GOT3 (cell line): ENCODE measurements at places on chromosomes 12 and 14.

DNA sequence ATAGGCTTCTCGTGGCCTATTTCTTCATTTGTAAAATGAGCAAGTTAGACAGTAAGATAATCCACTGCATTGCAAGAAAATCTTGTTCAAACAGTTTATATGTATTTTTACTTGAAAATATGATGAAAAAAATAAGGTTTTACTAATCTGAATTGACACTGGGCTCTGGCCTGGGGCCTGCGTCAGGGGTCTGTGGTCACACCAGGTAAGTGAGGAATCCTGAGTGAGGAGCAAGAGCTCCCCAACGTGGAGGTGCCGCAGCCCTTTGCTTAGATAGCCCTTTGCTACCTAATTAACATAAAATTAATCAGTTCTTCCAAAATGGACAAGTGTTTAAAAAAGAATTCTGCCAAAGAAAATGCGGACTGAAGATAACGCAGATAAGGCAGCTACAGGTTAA lies 39.1 kb upstream of the STAB2 start:
- no peak for DNase-seq

GRCh38 chr14:95761436-95761835 lies 47.5 kb upstream of the TCL1A start:
- DNase-seq = no peak

- DNase-seq = no peak
These were observed 54.4 kb downstream of the SPPL3 start for GRCh38 chr12:120849765-120850164.

DNA sequence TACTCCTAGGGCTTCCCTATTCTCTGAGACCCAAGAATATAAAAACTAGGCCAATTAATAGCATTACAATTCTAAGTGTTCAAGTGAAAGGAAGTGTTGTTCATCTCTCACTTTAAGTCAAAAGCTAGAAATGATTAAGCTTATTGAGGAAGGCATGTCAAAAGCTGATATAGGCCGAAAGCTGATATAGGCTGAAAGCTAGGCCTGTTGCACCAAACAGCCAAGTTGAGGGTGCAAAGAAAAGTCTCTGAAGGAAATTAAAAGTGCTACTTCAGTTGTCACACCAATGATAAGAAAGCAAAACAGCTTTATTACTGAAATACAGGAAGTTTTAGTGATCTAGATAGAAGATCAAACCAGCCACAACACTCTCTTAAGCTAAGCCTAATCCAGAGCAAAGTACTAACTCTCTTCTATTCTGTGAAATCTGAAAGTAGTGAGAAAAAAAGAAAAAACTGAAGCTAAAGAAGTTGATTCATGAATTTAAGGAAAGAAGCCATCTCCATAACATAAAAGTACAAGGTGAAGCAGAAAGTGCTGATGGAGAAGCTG lies 68.9 kb downstream of the SLC6A15 start:
- no peak for DNase-seq

GRCh38 chr12:108793756-108794441 lies 62.6 kb upstream of the CORO1C start:
- DNase-seq = no peak

GRCh38 chr12:3523728-3524127 lies 32.7 kb downstream of the PRMT8 start:
- no peak for DNase-seq

- DNase-seq = no peak
These were observed 28.9 kb downstream of the LRCOL1 start for GRCh38 chr12:132581348-132582057.

DNA sequence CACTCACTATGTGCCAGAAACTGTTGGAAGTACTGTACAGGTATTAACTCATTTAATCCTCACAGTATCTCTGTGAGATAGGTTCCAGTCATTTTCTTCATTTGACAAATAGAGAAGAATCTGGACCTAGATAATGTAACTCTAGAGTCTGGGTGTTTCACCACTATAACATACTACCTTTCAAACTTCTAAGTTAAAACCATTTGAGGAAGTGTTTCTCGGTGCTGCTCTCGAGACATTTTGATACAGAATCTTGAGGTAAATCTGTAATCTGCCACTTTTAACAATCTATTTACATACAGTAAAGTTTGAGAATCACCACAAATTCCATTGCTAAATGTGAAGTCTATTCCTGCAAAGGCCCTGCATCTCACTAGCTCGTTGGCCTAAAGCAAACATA lies 8.8 kb downstream of the OLR1 start:
- no peak for DNase-seq

GRCh38 chr14:57573173-57573572 lies 79.5 kb upstream of the CCDC198 start:
- DNase-seq = no peak

- DNase-seq = no peak
These were observed 429.1 kb downstream of the DAD1 start for GRCh38 chr14:22159957-22160356.

GRCh38 chr12:53871367-53871766 lies 67.3 kb upstream of the HOXC13 start:
- no peak for DNase-seq

DNA sequence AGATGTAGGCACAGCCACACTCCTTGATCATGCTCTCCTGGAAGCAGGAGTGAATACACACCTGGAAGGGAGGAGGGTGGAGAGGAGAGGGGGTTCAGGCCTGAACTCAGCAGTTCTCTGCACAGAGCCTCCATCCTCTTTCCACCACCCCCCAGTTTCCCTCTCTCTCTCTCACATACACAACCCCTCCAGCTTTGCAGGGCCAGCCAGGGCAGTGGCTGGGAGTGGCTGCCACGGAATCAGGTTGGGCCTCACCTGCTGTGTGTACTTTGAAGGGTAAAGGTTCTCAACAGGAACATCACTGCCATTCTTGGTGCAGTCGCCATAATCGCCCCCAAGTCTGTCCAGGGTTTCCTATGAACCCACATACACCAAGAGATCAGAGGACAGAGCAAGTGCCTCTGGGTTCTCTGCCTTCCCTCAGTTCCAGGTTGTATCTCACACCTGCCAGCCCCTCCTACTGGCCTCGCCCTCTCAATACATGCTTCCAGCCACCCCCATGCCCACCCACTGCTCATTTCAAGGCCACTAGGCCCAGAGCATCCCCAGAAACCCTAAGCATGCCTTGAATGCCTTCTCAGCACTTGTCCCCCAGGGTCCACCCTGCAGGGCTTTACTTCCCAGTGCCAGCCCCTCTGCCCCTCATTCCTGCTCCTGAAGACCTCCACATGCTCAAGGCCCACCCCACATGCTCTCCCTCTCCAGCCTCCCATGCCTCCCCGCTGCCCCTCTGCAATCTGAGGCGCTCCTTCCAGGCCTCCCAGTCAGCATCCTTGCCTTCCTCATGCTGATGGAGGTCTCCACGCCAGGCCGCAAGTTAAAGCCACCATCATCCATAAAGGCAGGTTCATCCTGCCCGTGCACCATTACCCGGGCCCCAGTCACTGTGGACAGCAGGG lies 12.9 kb upstream of the TNFRSF1A start:
- DNase-seq = no peak

GRCh38 chr12:93413064-93413463 lies 28.7 kb downstream of the UBE2N start:
- no peak for DNase-seq

DNA sequence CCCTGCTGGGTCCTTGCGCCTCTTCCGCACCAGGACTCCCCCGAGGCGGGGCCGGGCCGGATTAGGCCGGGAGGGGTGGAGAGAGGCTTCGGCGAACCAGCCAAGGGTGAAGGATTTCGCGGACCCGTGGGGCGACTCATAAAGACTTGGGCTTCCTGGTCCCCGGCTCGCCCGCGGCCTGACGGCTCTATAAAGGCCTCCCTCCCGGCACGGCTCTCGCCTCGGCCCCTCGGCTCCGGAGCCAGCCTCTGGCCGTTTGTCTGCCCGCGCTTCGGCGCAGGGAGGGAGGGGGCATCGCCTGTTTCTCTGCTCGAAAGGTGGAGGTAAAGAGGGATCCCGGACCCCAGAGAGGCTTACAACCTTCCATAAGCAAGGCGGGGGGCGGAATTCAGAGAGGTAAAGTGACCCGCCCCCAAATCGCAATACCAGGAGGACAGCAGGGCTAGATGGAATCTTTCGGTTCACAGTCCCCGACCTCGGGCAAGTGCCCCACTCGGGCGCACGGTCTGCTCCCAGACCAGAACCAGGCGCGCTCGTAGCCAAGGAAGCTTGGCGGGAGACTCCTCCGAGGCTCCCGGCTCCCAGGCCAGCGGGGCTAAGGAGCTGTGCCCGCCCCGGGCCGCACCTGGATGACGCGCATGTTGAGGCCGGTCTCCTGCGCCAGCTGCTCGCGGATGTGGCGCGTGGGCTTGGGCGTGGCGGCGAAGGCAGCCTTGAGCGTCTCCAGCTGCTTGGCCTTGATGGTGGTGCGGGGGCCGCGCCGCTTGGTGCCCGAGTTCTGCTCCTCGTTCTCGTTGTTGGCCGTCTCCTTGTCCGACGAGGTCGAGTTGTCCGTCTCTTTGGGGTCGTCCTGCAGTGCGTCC lies 3.9 kb downstream of the LHX5 start:
- DNase-seq = no peak

DNA sequence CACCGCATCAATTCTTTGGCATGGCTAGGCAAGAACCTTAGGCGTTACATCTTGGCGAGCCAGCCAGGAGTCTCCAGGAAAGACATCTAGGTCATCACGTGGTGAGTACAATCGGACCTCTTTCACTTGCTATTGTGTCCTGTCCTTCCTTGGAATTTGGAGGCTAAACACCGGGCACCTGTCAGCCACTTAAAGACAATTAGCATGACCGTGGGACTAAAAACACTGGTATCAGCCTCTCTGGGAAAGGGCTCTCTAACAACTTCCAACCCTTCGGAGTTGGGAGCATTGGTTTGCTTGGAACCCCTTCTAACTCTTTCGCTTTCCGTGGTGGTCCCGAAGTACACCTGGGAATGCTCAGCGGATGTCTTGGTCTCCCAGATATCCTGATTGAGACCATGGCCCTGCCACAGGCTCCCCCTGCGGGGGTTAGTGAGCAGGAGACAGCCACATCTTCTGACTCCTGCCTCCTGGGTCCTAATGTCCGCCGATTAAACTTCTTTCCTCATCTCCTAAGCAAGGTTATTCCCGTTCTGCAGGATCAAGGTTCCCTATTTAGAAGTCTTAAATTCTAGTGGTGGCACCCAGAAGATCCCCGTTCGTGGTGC lies 971.7 kb downstream of the FSCB start:
- no peak for DNase-seq

GRCh38 chr14:68728342-68729106 lies 64.3 kb downstream of the ZFP36L1 start:
- DNase-seq = no peak

DNA sequence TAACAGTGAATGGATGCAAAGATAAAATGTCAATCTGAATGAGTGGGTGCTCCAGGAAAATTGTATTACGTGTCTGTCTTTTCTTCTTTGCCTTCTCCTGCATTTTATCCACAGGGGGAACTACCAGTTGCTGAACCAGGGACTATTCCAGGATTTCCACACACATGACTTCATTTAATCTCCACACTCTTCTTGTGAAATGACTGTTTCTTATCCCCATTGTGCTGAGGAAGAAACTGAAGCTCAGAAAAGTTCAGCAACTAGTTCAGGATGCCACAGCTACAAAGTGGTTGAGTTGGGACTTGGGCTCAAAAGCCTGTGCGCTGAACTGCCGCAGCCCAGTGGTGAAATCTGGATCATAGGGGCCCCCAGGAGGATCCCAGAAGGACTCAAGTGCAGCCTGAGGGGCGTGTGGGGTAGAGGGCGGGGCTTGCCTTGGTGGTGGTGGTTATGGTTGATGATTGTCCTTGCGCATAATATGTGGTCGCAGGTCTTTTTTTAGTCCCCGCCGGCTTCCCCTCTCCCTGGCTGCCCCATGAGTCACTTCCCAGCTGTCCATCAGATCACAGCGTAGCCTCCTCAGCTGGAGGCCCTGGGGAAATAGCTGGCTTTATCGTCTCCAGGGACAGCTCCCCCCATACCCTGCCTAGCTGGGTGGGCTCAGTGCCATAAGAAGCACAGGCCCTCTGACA lies 235.2 kb upstream of the CRY1 start:
- DNase-seq = no peak

- DNase-seq = no peak
These were observed 168.2 kb downstream of the EPS8 start for GRCh38 chr12:15620741-15621539.

GRCh38 chr12:120903412-120904196 lies 554 bp downstream of the SPPL3 start:
- no peak for DNase-seq

DNA sequence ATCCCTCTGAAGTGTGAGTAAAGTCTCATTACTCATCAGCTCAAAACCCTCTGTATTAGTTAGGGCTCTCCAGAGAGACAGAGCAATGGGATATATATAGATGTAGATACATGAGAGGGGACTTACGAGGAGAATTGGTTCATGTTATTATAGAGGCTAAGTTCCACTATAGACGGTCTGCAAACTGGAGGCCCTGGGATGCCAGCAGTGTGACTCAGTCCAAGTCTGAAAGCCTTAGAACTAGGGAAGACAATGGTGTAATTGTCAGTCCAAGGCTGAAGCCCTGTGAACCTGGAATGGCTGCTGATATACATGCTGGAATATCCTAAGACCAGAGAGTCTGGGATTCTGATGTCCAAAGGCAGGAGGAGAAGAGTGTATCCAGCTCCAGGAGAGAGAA lies 57.3 kb upstream of the CEP83 start:
- DNase-seq = no peak

GRCh38 chr14:33709711-33710110 lies 241.2 kb downstream of the EGLN3 start:
- no peak for DNase-seq

DNA sequence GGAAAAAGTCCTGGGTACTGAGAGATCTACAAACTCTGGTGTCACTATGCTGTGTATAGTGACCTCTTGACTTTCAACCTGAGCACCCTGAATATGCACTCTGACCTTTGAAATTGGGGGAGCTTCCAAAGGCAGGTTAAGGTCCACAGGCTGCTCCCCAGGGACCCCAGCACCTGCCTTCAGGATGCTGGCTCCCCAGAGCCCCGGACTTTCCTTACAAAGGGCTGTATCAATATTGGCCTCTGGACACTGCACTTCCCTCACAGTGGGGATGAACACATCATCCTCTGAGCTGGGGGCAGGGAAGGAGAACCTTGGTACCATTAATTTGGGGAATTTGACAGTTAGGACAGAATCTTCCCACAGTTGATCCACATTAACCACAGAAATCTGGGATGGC lies 14.3 kb downstream of the PLD4 start:
- DNase-seq = no peak

DNA sequence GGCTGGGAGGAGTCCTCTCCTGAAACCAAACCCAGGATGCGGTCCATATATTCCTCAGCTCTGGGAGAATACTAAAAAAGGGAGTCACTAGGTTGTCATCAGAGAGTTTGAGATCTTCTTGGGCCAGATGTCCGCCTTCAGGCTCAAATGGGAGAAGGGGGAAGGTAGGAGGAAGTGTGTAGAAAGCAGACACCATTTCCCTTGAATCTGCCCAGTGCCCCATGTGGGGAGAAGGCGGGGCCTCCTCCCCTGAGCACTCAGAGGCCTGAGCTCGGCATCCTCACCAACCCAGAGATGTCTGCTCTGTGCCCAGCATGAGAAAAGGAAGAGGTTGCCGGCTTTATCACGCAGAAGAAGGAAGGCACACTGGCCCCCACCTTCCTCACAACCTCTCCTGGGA lies 37.3 kb downstream of the LTBP2 start:
- no peak for DNase-seq
